ENCODE measurements at places on chromosomes 7 and 10.
A peak's percentile ranks its signal among the peaks of the same experiment; 100 is the strongest.

- DNase-seq: peak; percentile 77
Observed at GRCh38 chr7:41058986-41059741, 643.7 kb downstream of the INHBA start.

DNA sequence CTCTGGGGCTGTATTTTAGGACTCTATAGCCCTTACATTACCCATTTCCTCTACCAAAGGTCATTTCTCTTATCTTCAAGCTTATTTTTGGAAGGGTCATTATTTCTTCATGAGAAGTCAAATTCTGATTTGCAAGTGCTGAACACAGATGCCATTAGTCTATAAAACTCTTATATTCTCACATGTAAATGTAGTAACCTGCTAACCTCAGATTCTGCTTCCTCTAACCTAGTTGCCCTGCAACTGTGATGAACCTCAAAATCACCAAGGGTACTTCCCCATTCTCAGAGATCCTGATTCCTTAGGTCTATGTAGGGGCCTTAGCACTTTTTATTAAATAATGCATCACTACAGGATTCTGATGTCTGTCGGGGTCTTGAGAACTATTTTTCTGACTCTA is 6.3 kb downstream of the FAS start:
- no peak for DNase-seq

DNA sequence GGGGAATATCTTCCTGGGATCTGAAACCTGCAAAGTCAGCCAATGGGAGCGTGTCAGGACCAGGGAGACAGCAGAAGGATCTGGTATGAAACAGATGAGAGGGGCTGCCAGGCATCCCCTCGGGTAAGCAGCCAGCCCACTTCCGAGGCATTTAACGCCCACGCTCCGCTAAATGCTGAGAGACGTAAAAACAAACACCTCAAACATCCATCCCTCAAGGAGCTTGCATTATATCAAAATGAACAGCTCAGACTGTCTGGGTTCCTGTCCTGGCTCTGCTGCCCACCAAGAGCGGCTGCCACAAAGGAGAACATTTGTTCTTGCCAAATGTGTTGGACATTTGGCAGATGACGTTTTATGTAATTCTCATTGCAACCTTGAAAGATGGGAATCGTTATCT is 7.0 kb upstream of the SERPINE1 start:
- DNase-seq: no peak

DNA sequence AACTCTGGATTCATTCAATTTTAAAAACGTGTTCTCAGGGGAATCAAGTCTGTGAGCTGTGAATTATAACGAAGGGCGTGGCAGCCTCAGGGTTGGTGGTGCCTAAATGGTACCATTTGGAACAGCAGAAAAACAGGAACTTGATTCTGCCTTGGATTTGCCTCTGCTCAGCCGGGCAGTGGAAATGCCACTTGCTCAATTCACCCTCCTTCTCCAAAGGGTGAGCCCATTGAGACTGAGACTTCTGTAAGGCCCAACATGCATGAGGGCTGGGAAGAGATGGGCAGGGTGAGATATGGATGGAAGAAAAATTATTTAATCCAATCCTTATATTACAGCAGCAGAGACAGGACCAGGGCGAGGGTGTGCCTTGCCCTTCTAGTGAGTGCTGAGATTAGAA is 107.1 kb upstream of the HABP2 start:
- no peak for DNase-seq

DNA sequence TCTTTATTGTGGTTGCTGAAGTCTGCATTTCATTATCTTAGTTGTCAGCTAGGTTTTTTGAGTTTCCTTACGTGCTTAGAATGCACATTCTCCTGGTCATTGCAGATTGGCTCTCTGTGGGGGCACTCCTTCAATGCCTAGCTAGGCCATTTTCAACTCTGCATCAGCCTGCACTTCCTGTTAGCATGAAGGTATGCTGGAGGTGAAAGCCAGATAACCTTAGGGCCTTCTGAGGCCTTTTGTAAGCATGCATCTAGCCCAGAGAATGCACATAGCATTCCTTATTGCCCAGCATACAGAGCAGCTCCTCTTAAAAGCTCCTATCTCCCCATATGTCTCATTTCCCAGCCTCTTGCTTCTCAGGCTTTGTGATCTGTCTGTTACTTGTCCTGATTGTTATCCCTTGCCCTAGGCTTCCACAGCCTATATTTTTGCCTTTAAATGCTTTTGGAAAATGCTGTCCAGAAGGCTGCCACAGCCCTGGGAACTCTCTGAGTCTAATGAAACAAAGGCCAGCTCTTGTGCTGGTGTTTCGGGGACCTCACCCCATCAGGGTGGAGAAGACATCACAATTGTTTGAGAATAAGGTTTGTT is 108.1 kb upstream of the IGFBP3 start:
- DNase-seq: no peak
